ENCODE measurements at places on chromosomes 2 and 18.
A peak's percentile ranks its signal among the peaks of the same experiment; 100 is the strongest.

- no peak for DNase-seq
Observed at GRCh38 chr2:34492561-34493455, 893.7 kb upstream of the FAM98A start.

DNA sequence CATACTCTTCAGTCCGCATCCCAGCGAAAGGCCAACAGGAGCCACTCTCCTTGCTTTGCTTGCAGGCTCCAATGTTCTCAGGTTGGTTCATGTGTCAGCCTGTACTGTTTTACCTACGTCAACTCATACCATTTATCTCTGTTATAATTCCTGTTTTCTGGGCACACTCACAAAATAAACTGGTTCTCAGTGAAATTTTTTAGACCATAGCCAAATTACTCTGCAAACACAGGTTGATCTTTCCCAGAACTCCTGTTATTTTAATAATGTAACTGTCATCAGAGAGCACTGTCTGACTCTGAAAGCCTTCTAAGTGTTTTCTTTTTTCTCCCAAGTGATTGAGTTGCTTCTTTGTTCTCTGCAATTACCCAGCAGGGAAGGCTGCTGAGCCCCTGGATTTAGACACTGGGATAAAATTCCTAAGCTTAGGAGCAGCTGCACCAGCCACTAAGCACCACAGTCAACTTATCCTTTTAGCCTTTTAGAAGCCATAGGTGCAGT is 111.6 kb upstream of the PIEZO2 start:
- no peak for DNase-seq

DNA sequence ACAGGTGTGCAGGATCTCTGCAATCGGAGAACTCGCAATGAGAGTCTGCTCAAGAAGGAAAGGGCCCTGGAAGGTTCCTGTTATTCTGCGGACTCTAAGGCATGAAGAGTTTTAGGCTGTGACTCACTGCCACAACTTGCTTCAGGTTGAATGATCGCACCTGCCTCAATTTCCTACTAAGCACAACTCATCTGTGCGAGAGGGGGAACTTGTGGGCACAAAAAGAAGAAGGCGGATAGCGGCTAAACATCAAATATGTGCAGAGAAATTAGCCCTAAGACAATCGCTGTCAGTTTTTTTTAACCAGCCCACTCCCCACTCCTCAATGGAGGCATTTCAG is 14.0 kb upstream of the CREG2 start:
- DNase-seq, result no peak

- DNase-seq, result no peak
Observed at GRCh38 chr2:19711470-19712372, 190.1 kb downstream of the TTC32 start.

DNA sequence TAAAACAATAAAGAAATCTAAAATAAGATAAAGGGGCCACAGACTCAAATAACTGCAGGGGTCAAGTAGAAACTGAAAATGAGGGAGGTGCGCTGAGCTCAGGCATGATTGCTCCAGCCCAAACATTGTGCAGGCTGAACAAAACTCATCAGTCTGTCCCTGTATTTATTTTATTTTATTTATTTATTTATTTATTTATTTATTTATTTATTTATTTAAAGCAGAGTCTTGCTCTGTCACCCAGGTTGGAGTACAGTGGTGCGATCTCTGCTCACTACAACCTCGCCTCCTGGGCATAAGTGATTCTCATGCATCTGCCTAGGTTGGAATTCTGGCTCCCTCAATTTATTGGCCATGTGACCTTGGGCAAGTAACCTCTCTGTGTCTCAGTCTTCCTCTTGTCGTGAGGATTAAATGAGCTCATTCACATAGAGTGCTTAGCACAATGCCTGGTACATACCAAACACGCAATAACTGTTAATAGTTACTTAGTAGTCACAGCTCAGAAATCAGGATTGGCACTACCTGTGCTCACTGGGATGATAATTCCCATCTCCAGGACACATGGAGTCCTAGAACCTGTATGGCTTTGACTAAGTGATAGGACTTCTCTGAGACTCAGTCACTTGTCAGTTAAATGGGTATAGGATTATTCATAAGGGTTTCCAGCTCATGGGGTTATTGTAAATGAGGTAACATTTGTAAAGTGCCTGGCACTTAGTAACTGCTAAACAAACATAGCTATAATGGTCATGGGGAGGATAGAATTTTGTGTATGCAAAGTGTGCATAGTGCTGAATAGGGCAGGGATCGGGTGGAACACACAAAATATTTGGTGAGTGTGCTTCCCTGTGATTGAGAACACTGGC is 6.0 kb downstream of the SPEG start:
- no peak for DNase-seq

GRCh38 chr2:16655445-16655837 is 10.2 kb downstream of the CYRIA start:
- DNase-seq, result no peak

- no peak for DNase-seq
Observed at GRCh38 chr2:39140322-39140847, 19.5 kb upstream of the SOS1 start.

- no peak for DNase-seq
Observed at GRCh38 chr2:202592566-202592965, 42.2 kb upstream of the FAM117B start.

GRCh38 chr2:222904557-222905258 is 43.9 kb downstream of the ACSL3 start:
- no peak for DNase-seq

- no peak for DNase-seq
Observed at GRCh38 chr18:9825571-9826073, 60.2 kb upstream of the TXNDC2 start.

DNA sequence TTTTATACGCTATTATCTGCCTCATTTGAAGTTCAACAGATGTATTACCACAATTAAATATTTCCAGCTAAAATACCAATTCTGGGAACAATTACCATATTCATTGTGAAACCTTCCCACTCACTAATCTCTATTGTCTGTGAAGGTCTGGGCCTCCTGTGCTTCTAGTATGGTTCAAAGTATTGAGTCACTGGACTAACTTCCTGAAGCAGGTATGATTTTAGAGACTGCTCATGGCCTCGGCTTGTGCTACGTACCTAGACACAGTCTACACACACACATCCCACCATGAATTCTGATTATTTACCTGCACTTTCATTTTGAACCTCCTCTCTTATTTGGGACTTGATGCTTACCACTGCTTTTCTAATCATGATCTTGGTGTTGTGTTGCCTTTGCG is 180.7 kb upstream of the EPHA4 start:
- DNase-seq, result no peak

DNA sequence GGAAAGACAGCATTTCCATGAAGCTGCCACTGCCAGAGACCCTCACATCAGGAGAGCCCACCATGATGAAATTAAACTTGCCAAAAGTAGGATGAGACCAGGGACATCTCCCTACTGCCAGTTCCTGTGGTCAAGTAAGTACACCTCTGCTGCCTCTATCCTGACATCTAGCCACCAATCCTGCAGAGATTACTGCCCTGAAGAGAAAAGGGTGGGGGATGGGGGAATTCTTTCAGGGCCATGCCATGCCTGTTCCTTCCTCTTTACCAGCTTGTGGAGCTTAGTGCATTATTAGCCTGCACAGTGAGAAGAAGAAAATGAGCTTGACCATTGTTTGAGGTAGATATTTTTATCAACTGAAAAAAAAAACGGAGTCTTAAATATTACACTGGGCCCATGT is 397.2 kb upstream of the CDH2 start:
- no peak for DNase-seq

- peak; percentile 34 for DNase-seq
Observed at GRCh38 chr18:44680273-44681075, at the start of gene SETBP1. Gene SETBP1 (plus strand): TSS chr18:44680888. CDS start chr18:44701347, 20,459 bp downstream.
